Effector CD4-positive, alpha-beta T cell (primary cell): ENCODE measurements at places on chromosomes 6 and 20.

DNA sequence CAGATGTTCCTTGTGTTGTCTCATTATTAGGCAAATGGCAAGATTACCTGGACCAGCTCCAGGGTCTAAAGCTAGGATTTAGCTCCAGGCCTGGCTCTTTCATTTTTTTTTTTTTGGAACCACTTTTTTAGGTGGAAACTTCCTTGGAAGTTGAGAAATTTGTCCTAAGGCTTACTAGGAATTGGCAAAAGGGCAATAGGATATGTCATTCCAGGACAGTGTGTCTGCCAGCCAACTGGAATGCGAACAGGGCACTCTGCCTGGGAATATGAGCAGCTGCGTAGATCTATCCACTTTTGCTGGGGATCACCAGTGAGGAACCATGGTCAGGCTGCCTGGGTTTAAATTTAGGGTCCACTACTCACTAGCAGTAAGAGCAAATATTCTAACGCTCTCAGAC, 304.0 kb downstream of the TSHZ2 start:
- DNase-seq: no peak

DNA sequence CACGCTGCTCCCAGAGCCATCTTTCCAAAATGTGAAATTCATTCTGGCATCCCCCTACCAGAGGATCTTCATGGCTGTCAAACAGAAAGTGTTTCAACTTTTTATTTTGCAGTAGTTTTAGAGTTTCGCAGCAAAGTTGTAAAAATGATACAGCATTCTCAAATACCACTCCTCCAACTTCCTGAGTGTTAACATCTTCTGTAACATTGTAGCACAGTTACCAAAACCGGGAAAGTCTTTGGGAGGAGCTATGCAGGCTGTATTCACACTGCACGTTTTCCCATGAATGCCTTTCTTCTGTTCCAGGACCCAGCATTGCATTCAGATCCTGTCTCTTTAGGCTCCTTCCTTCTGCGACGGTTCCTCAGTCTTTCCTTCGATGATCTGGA, 30.1 kb downstream of the CDYL start:
- no peak for DNase-seq

- DNase-seq: no peak
These were observed 103.7 kb downstream of the ARID1B start for GRCh38 chr6:156880913-156881312.

- no peak for DNase-seq
These were observed 40.3 kb upstream of the ZFAND3 start for GRCh38 chr6:37779111-37779800.

DNA sequence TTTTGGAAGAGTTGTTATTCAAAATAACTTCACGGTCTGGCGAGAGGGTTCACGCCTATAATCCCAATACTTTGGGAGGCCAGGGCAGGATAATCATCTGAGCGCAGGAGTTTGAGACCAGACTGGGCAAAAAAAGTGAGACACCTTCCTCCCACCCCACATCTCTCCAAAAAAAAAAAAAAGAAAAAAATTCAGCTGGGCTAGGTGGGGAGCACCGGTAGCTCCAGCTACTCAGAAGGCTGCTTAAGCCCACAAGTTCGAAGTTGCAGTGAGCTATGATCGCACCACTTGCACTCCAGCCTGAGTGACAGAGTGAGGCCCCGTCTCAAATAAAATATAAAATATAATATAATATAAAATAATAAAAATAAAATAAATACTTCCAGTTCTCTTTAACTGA, 10.4 kb downstream of the OR2B2 start:
- no peak for DNase-seq

DNA sequence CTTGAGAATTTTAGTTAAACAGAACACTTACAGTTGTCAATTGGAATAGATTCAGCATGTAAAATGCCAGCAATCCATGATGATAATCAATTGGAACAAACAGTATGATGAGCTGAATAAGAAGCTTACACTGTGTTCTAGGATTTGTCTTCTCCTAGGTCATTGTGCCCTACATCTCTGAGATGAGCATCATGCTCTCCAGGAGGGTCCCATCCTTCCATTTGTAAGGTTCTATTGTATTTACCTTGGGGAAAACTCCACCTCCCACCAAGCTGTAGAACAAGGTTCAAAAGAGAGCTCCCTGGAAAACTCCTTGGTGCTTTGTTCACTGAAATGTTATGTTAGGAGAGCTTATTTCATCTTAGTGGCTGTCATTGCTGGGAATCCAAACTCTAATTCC, 60.8 kb downstream of the OR2B2 start:
- DNase-seq: no peak

DNA sequence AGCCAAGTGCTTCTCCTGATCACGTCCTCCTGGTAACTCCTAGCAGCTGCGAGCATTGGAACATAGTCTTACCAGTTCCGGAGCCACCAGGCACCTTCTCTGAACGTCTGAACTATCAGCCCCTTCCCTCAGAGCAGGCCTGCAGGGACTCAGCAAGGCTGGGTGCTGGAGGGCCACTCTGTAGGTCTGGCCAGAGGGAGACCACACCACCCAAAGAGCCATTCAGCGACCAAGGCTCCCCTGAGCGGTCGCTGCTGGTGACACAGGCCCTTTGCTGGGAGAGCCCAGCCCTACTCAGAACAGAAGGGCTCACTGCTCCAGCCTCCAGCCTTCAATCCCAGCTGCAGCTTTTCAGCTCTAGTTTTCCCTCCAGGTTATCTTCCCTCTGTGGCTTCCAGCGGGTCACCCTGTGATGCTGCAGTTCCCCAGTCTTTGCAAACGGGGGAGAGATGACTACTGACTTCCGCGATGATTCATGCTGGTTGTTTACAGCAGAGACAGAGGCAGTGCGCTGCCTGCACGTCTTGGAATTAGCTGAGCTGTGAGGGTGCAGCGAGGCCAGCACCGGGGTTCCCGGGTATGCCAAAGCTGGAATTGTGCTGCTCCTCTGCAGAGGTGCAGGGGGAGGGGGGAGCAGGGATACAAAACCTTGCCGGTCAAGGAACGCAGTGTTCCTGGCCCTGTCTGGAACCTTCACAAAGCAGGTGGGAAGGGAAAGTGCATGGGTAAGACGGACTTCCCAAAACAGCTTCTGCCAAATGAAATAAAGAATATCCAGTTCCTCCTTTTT, 161.4 kb downstream of the LY86 start:
- no peak for DNase-seq

- DNase-seq: no peak
These were observed 61.4 kb upstream of the MANEA start for GRCh38 chr6:95515975-95516374.

DNA sequence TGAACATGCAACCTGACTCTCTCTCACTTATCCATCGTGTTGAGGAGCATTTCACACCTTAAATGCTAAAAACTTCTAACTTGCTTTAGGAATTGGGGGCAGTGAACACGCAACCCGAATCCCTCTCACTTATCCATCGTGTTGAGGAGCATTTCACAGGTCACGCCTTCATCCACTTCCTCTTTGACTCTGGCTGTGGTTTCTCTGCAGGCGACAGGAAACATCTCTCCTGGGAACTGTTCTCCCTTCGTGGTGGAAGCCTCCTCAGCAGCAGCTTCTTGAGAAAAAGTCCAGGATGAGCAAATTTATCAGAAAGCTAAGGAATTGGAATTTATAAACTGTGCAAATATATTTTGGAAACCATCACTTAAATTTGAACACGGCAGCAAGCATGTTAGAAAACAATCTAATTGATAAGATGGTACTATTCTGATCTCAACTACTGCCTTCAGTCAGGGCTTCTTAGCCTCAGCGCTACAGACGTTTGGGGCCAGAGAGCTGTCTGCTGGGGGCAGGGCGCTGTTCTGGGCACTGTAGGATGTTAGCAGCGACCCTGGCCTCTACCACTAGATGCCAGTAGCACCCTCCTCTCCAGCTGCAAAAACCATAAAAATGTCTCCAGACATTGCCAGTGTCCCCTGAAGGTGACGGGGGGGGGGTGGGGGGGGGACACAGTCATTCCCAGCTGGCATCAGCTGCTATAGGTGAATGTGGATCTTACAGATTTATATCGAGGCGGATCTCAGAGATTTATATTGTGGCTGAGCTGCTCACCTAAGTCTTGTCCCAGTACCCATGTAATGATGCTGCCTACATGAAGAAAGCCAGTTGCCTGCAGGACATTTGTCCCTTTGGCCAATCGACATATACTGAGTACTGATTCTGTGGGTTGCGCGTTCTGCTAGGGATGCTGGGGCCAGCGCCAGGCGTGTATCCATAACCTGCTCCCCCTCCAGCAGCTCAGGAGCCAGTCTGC, 26.2 kb downstream of the CTCFL start:
- no peak for DNase-seq

- no peak for DNase-seq
These were observed 191.7 kb downstream of the LY86 start for GRCh38 chr6:6780231-6780630.

- DNase-seq: no peak
These were observed 17.1 kb upstream of the SULF2 start for GRCh38 chr20:47802226-47802920.

- DNase-seq: no peak
These were observed 7.4 kb downstream of the OSER1 start for GRCh38 chr20:44203161-44203560.

DNA sequence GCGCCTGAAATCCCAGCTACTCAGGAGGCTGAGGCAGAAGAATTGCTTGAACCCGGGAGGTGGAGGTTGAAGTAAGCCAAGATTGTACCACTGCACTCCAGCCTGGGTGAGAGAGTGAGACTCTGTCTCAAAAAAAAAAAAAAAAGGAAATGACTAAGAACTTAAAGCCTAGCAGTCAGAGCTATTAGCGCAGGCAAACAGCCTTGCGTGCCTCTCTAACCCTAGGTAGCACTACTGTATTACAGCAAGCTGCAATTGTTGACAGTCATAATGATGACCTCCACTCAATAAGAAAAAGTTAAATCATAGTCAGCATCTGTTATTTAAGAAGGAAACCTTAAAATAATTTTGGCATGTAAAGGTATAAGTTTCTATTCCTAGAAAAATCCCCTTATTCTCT, 14.4 kb downstream of the GSS start:
- no peak for DNase-seq

DNA sequence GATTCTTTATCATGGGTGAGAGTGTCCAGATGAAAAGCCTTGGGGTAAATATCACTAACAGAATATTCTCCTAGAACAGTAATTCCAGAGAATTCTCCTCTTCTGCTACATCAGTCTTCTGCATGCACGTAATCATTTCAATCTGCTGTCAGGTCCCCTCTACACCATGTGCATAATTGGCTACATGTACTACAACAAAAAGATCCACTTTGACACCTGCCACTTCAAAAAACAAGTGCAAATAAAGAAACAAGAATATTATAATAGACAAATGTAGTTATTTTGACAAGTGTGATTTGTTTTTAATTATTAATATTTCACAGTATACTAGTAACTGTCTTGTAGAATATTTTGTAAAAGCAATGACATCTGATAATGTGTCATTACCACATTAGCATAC, 154.2 kb downstream of the SAMD5 start:
- DNase-seq: no peak

- no peak for DNase-seq
These were observed 634.3 kb upstream of the MAP3K7 start for GRCh38 chr6:91221072-91221720.

- DNase-seq: no peak
These were observed 45.0 kb downstream of the DNAH8 start for GRCh38 chr6:38760097-38760496.

DNA sequence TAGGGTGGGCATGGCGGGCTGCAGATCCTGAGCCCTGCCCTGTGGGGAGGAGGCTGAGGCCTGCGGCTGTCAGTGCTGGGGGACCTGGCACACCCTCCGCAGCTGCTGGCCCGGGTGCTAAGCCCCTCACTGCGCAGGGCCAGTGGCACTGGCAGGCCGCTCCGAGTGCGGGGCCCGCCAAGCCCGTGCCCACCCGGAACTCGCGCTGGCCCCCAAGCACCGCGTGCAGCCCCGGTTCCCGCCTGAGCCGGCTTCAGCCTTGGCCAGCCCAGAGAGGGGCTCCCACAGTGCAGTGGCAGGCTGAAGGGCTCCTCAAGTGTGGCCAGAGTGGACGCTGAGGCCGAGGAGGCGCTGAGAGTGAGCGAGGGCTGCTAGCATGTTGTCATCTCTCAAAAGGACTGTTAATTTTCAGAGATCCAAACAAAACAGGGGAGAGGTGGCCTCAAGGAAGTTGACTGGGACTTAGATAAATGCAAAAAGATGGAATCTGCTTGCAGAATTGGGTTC, 74.5 kb upstream of the RBM24 start:
- no peak for DNase-seq

DNA sequence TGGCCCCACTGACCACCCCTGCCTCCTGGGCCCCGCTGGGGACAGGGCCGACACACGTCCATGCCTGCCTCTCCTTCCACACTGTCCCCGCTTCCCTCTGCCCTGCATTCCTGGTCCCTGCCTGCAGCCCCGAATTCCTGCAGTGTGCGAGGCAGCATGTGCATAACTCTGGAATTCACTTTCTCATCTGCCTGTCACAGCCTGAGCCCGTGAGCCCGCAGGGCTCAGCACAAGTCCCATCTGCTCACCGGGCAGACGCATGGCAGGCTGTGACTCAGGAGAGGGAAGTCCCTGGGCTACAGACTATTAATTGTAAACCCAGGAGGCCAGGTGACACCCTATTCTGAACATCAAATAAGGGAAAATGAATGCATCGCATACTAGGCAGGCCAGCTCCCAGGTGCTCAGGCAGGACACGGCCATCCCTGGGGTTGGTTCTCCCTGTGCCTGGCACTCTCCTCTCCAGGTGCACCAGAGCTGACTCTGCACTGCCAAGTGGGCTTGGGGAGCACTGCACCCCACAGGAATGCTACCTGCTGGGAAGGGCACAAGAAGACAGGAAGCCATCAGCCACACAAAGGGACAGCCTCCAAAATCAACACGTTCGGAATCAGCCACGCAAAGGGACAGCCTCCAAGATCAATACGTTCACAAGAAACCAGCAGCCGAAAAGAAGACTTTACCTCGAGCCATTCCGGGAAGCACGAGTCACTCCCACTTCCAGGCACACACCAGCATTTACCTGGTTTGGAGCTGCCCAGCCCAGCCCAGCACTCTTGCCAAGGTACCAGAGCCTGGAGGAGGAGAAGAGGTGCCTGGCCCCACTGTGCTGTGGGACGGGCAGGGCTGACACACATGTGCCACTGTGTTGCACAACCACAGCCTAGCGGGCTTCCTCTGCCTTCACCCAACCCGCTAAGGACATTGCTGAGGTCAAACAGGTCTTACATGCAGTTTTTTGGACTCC, 65.9 kb downstream of the DLL1 start:
- no peak for DNase-seq

GRCh38 chr6:131197716-131198115, 62.4 kb downstream of the AKAP7 start:
- no peak for DNase-seq

DNA sequence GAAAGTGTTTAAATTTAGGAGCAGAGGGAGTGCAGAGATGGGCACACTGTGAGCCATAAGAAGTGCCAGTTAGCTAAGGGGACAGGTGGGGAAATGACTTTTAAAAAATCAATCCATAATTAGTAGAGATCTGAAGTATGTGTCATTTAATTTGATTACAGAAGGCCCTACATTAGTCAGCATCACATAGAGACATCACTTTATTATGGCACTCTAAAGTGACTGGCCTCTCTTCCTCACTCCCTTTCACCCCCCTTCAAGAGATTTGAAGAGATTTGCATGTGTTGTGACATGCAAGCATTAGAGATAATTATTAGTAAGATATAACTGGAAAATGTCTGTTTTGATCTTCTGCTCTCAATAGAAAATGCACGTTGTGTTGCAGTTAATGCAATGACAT, 86.7 kb downstream of the SLX4IP start:
- DNase-seq: no peak

- no peak for DNase-seq
These were observed 4.9 kb downstream of the PREX1 start for GRCh38 chr20:48822879-48823385.
